Vagina (tissue), 2 donors: ENCODE measurements at places on chromosomes 6 and 20. TPM values are rescaled to one million over a fixed set of nuclear protein-coding genes. Genes with fewer than 3 reads are reported as not detected.

Gene TSBP1
- total RNA-seq = not detected

Gene STMN3
- 14.7 TPM for total RNA-seq

Gene TCEA2
- 33.1 TPM for total RNA-seq

Gene SIRPA
- 52.3 TPM for total RNA-seq

- no peak for DNase-seq
Measured at GRCh38 chr20:63165356-63166192, 50.4 kb downstream of the YTHDF1 start.

DNA sequence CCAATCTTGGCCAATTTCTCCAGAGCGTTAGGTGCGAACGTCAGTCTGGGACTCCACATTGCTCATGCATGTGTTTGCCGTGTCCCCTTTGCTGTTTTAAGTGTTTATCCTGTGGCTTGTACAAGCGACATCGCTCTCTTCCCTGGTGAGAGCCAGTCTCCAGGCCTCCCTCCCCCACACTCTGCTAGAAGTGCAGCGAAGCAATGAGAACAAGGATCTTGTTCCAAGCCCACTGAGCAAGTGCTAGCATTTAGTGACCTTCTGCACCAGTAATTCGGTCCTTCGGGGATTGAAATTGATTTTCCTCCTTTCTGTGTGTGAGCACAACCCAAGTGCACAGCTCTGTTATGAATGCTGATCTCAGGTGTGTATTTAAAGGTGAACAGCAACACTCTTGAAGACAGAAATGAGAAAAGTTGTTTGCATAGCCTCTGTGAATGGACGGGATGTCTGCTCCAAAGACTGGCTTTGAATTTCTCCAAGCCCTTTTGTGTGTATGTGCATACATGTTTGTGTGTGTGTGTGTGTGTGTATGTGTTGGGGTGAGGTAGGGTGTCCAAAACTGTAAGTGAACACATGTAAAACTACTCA is 29.0 kb downstream of the CD83 start:
- DNase-seq = no peak

DNA sequence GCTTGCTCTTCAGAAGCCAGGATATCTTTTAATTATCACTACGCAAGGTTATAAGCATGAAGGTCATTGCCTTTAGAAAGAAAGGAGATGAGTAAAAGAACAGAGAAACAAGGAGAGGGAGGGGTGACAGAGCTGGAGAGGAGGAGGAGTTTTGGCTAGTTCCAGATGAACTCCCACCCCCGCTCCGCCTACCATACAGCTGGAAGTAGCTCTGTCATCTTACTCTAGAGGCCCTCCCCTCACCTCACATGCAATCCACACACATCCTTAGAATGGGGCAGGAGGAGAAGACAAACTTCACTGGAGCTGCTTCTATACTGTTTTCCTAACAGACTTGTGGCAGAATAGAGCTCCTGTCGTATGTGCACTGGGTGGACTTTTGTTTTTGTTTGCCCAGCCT is 144.7 kb downstream of the SCML4 start:
- DNase-seq = no peak

GRCh38 chr20:17395729-17396128 is 135.4 kb downstream of the BFSP1 start:
- no peak for DNase-seq

- no peak for DNase-seq
Measured at GRCh38 chr6:90154755-90155470, 141.7 kb downstream of the BACH2 start.

GRCh38 chr6:85429346-85429745 is 20.5 kb upstream of the NT5E start:
- DNase-seq = no peak

DNA sequence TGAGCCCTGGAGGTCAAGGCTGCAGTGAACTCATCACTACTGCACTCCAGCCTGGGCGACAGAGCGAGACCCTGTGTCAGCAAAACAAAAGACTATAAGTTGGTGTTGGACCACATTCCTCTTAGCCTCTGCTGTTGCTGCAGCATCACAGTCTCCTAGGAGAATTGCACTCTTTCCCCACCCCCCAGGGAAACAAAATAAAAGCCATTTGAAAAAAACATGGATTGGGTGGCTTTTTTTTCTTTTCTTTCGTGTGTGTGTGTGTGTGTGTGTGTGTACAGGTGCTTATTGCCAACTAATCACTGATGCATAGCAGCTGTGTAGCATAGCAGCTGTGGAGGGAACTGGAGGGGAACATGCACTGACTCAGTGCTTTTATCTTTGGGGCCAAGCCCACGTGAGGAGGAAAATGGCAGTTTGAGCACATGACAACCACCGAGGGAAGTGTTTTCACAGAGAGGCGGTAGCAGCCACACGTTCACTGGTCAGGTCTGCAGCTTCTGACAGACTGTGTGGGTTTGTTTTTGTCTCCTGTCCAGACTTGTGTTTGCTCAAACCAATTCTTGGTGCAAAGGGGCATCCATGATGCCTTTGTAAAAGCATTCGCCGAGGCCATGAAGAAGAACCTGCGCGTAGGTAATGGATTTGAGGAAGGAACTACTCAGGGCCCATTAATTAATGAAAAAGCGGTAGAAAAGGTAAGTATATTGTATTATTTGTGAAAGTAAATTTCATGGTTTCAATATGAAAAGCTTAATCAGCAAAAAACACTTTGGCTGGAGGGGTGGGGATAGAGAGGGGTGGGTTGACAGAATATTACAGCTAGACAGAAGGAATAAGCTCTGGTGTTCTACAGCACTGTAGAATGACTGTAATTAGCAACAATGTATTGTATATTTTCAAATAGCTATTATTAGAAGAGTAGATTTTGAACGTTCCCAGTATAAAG is 27.7 kb downstream of the ALDH5A1 start:
- DNase-seq = no peak

DNA sequence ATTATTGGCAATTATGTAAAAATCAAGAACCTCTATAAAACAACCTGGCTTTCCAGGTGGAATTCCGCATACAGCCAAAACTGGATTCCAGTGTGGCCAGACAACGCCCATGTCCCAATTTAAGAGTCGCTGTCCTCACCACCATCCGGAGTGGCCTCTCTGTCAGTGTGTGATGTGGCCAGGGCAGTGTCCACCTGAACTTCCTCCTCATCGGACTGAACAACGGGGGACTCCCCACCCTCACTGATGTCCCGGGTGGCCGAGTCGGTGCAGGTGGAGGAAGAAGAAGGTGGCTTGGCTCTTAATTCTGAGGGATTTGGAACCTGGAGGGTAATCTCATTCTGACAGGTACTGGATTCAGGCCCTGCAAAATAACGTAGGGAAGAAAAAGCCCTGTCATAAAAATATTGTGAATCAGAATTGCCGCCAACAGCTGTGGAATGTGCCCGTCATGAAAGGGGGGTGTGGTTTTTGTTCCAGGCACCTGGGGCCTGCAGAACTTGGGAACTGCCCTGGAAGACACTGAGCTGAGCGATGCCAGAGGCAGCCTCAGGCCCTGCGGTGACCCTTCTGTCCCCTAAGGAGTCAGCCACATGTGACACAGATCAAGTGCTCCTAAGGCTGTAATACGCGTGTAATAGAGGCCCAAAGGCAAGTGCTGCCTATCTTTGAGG is 139.8 kb downstream of the DTNBP1 start:
- no peak for DNase-seq
